Left ventricle myocardium superior (tissue), 1 donor: ENCODE measurements at places on chromosomes 1 and 21. TPM values are rescaled to one million over a fixed set of nuclear protein-coding genes. Genes with fewer than 3 reads are reported as not detected.

DNA sequence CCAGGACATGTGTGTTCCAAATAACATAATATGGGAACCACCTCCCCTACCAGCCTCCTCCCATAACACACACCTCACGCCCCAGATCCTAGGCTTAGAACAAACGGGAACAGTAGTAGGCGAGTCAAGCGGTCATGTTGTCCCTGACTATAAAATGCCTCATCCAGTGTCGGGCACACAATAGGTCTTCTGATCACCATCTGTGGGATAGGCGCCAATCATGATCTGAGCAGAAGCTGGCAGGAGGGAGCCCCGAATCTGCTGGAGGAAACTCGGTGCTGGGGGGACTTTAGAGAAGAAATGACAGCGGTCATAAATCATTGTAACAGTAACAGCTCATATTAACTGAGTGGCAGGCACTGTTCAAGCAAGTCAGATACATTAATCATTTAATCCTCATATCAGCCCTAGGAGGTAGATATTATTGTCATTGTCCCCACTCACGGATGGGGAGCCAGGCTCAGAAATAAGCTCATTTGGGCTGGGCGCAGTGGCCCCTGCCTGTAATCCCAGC lies 13.4 kb downstream of the ALPL start:
- no peak for DNase-seq

DNA sequence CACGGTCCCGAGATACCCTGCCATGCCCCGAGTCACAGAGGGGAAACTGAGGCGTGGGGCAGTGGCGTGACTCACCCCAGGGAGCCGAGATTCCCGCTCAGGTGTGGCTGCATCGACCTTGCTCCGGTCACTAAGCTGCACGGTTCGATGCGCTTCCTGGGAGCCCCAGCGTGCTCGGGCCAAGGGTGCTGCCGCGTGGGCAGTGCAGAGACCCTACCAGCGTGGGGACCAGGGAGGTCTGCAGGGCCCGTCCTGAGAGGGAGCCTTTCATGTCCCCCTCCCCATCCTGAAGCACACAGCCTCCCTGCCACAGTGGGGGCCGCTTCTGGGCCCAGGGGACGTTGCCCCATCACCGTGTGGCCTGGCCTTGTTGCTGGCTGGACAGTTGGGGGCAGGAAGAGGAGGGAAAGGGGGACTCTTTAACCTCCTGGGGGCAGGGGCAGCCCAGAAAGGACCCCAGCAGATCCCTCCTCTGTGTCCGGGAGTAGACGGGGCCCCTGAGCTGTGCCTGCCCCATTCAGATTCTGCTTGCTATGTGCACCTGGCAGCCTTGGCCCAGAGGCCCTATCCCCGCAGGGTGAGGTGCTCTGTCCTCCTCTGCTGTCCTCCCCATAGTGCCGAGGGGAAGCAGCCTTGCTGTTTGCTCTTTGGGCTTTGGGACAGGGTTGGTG lies 52.3 kb downstream of the COL18A1 start:
- peak; percentile 18 for DNase-seq

- no peak for DNase-seq
These were observed 21.8 kb upstream of the SDHB start for GRCh38 chr1:17075470-17076255.

- DNase-seq: no peak
These were observed 243.9 kb downstream of the KAZN start for GRCh38 chr1:14842361-14842760.

GRCh38 chr1:25810341-25811299 lies 9.1 kb upstream of the MTFR1L start:
- DNase-seq: peak; percentile 86

DNA sequence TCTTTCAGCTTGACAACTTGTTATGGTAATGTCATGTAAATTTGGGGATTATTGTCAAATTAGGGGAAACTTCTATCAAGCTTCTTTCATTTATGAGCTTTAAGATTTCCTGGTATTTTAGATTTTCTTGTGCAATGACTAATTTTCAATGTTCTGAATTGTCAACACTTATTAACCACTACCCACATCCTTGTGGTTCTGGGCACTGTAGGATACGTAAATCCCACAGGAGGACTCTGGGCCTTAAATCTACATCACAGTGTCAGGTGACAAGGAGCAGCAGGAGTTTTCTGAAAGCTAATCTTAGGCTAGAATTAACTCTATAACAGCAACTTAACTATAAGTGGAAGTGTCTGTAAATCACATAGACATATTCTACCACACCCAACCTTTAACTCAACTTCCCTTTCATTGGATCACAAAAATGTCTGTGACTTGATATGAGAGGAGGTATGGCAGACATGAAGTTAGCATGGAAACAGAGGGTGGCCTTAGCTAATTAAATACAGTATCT lies 397.7 kb downstream of the HLX start:
- DNase-seq: no peak

- DNase-seq: no peak
These were observed 35.3 kb downstream of the L1TD1 start for GRCh38 chr1:62229932-62230331.

DNA sequence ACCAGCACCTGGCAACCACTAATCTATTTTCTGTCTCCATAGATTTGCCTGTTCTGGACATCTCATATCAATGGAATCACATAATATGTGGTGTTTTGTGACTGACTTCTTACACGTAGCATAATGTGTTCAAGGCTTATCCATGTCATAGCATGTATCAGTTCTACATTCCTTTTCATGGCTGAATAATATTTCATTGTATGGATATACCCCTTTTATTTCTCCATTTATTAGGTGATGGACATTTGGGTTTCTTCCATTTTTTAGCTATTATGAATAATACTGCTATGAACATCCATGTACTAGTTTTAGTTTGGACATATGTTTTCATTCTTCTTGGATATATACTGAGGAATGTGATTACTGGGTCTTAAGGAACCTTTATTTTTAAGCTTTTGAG lies 78.0 kb upstream of the OLIG2 start:
- DNase-seq: no peak

DNA sequence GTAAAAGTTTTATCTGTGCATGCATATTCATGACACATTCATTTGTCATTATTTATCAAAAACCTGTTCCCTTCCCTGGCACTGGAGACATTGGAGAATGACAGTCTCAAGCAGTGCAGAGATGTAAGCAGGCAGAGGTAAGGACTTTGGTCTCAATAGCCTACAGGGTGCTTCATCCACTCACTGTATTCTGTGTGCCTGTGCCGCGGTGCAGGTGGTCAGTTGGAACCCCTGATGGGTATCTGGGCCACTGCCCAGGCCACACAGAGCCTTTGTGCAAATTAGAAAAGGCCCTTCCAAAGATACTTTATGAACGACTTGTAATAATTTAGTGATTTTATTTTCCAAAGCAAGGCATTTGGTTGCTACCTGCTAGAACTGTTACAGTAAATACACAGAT lies 44.0 kb downstream of the CDC42 start:
- no peak for DNase-seq

DNA sequence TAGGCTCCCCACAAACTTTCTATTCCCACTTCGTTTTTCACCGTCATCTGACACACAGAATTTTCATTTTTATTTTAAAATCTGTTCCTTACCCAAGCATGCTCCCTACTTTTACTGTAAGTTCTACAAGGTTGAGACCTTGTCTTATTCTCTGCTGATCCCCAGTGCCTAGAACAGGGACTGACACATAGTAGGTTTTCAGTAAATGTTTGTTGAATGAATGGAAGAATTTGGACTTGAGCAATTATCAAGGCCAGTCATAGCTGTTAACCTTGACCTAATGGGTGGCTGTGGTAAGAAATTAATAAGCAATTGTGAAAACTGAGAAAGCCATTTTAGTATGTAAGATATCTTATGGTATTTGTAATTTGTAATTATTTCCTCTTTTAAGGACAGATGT lies 71.1 kb downstream of the LAMC1 start:
- DNase-seq: no peak

- DNase-seq: no peak
These were observed 186.1 kb downstream of the MATN1 start for GRCh38 chr1:30537279-30537678.

GRCh38 chr1:92343061-92343460 lies 44.2 kb downstream of the RPAP2 start:
- DNase-seq: no peak

- DNase-seq: no peak
These were observed 62.5 kb upstream of the ESRRG start for GRCh38 chr1:216785737-216786136.

DNA sequence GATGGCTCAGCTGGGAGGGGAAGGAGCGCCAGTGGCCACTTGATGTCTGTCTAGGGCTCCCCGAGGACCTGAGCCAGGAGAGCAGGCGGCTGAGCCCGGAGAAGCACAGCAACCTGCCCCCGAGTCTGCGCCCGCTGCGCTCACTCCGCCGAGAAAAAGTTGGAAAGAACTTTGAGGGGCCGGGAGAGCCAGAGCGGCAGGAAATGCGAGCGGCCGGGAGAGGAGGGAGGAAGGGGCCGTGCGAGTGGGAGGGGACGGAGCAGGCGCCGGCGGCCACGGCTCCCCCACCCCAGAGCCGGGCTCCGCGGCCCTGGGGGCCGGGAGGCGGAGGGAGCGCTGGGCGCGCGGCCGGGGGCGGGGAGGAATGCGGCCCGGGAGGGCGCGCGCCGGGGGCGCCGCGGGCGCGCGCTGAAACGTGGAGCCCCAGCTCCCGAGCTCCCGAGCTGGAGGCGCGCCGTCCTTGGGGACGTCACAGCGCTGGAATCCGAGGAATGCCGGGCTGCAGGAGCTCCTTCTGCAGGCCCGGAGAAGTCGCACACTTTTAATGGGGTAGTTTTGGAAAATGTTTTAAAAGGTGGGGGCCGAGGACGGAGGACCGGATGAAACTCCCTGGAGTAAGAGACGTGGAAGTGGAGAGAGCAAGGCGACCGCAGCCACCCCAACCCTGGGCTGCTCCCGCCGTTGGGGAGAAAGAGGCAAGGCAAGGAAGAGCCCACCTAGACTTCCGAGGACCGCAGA lies at the start of gene PTPN14:
Gene PTPN14 (minus strand): TSS at position 167 of the 738 bp plus-strand sequence. CDS start 86,799 bp downstream, outside the sequence.
- peak; percentile 94 for DNase-seq

- no peak for DNase-seq
These were observed 10.7 kb downstream of the DUSP23 start for GRCh38 chr1:159791461-159791860.

GRCh38 chr1:153647346-153647714 lies 11.2 kb upstream of the SNAPIN start:
- no peak for DNase-seq

GRCh38 chr1:208120431-208120790 lies 123.8 kb downstream of the PLXNA2 start:
- DNase-seq: no peak

GRCh38 chr21:33461538-33462250 lies 18.1 kb downstream of the TMEM50B start:
- DNase-seq: no peak

DNA sequence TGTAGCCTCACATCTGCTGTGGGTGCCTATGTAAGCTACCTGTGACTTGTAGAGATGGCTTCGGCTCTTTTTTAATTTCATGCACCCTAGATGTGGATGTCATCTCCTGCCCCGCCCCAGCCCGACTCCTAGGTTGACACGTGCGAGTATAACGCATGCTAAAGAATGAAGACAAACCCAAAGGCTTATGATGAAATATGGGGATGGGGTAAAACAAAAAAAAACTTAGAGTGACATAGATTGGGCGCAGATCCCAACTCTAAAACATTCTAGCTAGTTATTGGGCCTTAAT lies 613 bp upstream of the ERO1B start:
- no peak for DNase-seq

DNA sequence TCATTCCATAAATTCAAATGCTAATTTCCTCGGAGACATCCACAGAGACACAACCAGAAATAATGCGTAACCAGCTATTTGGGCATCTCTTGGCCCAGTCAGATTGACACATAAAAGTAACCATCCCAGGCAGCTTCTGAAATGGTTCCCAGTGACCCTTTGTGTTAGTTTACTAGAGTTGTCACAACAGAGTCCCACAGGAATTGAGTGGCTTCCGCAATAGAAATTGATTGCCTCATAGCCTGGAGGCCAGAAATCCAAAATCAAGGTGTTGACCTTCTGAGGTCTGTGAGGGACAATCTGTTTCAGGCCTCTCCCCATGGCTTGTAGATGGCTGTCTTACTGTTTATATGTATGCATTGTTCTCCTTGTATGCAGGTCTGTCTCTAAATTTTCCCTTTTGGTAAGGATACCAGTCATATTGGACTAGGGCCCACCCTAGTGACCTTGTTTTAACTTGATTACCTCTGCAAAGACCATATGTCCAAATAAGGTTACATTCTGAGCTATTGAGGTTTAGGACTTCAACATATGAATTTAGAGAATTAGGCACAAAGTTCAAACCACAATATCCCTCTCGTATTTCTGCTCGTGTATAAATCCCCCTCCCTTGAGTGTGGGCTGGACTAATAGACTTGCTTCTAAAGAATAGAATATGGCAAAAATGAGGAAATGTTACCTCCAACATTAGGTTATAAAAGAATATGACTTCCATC lies 78.2 kb upstream of the FGGY start:
- no peak for DNase-seq

DNA sequence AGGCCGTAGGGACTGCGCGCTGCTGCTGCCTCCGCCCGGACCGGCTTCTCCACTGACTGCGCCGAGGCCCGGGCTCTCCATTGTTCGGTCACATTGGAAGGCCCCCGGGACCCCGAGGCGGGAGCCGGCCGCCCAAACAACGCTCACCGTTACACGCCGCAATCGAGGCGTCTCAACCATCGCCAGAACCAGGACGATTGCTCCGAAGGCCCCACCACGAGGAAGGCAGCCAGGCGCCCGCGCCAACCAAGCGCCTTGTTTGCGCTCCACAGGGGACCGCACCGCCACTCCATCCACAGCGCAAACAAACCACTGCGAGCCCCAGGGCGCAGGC lies 595 bp downstream of the GLUL start:
- no peak for DNase-seq

DNA sequence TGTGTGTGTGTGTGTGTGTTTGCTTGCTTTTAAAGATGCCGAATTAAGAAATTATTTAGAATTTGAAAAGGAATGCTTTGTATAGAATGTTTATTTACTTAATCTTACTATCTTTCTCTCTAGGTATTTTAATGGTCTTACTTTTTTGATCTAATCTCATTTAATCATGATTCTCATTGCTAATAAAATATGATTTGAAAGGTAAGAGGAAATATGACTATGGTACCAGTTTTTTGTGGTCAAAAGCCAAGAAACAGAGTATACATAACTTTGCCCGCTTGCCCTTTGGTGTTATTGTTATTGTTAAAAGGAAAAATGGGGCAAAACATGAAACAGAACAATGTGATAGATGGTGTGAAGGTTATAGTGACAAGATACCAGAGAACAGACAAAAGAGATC lies 74.6 kb downstream of the RPS6KC1 start:
- DNase-seq: no peak

DNA sequence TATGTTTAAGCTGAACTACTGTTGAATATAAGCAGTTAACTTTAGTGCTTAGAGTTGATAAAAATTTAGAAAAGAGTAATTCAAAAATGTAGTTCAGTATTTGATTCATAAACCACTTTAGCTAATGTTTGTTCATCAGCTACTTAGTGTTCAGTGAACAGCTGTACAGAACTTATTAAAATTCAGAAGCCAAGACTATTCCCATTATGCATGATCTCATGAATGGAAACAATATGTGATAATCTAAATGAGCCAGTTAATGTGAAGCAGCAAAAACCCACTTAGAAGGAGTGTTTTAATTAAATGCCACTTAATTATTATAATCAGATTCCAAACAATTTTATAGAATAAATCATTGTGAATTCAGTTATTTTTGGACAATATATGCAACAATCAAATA lies 92.9 kb upstream of the NEGR1 start:
- no peak for DNase-seq

DCST2 gene
- 0.37 TPM for total RNA-seq

PRMT6 gene
- total RNA-seq: 4.6 TPM

PLA2G2C gene
- total RNA-seq: not detected

SPRR2B gene
- total RNA-seq: not detected

LYPLA2 gene
- 28.9 TPM for total RNA-seq

SELL gene
- 2.1 TPM for total RNA-seq

OR2T8 gene
- total RNA-seq: not detected

GOLT1A gene
- not detected for total RNA-seq

INPP5B gene
- total RNA-seq: 12.0 TPM
